BE2C (cell line): ENCODE measurements at places on chromosomes 4 and X.

- no peak for DNase-seq
Observed at GRCh38 chr4:38105475-38106220, 145.4 kb downstream of the PTTG2 start.

- no peak for DNase-seq
Observed at GRCh38 chrX:115322375-115322774, 32.9 kb downstream of the LUZP4 start.

- DNase-seq, result no peak
Observed at GRCh38 chr4:3826247-3827172, 60.3 kb downstream of the ADRA2C start.

DNA sequence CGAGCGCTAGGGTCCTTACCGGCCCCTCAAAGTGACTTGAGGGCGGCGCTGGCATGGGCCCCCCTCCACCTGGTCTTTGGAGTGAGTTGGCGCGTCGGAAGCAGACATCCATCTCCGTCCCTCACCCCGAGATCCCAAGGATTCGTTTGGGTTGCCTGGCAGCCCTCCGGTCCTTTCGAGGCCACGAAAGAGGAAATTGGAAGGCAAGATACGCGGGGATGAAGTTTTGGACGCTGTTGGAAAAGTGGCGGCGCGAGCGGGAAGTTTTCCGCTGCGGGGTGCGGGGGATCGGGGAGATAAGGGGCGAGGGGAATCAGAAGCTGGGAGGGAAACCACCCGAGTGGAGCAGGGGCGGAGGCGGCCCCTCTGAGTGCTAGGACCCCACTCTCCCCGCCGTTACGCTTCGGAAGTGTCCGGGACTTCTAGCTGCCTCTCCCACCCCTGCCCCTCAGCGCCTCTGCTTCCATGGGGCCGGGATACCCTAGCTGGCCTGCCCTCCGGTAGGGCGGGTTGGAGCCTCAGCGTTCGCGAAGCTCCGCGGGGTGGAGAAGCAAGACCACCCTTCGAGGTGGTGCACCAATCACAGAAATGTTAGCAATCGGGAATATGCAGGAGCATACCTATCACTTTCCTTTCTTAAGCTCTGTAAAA, 57.8 kb downstream of the FRMPD3 start:
- DNase-seq, result no peak

- no peak for DNase-seq
Observed at GRCh38 chrX:81195259-81195658, 6.5 kb downstream of the HMGN5 start.
